Mammary microvascular endothelial cell (primary cell): ENCODE measurements at places on chromosomes 4 and X. TPM values are rescaled to one million over a fixed set of nuclear protein-coding genes. Genes with fewer than 3 reads are reported as not detected.

Gene TRIML1
- 0.40 and 0.94 TPM in 2 replicates for total RNA-seq

Gene DMRTC1
- total RNA-seq, result not detected in 2 replicates

Gene NPY5R
- total RNA-seq, result not detected in 2 replicates

Gene CRLF2
- total RNA-seq, result 0.47 TPM in 1 of 2 replicates, not detected in the other

Gene DRD5
- not detected in 2 replicates for total RNA-seq

Gene OTC
- total RNA-seq, result not detected in 2 replicates

Gene RAB40A
- total RNA-seq, result not detected in 2 replicates

Gene PCYT1B
- 0.07 TPM in 1 of 2 replicates, not detected in the other for total RNA-seq

Gene VSIG1
- 3.9 and 4.7 TPM in 2 replicates for total RNA-seq

Gene RAP1GDS1
- 46.7 and 49.3 TPM in 2 replicates for total RNA-seq

Gene ZIC3
- not detected in 2 replicates for total RNA-seq

Gene PF4V1
- total RNA-seq, result not detected in 2 replicates

Gene NEK1
- total RNA-seq, result 4.6 and 5.5 TPM in 2 replicates

Gene ABHD18
- total RNA-seq, result 3.6 and 5.1 TPM in 2 replicates

Gene RCHY1
- 11.7 and 15.7 TPM in 2 replicates for total RNA-seq

Gene HELT
- total RNA-seq, result not detected in 2 replicates
